Amniotic epithelial cell (primary cell): ENCODE measurements at places on chromosomes 2 and 18.

DNA sequence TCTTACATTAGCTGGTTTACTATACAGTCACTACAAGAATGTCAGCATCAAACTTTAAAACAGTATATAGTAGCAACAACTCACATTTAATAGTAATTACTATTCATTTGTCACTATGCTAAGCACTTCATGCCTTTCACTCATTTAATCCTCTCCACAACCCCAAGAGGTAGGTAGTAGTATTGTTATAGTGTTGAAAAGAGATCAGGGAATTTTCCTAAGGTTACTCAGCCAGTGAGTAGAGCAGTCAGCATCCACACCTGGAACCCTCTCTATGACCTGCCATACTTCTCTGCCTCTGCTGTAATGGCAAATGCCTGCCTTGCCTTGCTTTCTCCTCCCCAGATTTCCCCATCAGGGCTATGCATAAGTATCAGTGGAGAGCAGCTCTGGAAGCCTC, 24.8 kb downstream of the SKOR2 start:
- no peak for DNase-seq

- DNase-seq: no peak
These were observed 171.3 kb downstream of the SMAD7 start for GRCh38 chr18:48779462-48779861.

DNA sequence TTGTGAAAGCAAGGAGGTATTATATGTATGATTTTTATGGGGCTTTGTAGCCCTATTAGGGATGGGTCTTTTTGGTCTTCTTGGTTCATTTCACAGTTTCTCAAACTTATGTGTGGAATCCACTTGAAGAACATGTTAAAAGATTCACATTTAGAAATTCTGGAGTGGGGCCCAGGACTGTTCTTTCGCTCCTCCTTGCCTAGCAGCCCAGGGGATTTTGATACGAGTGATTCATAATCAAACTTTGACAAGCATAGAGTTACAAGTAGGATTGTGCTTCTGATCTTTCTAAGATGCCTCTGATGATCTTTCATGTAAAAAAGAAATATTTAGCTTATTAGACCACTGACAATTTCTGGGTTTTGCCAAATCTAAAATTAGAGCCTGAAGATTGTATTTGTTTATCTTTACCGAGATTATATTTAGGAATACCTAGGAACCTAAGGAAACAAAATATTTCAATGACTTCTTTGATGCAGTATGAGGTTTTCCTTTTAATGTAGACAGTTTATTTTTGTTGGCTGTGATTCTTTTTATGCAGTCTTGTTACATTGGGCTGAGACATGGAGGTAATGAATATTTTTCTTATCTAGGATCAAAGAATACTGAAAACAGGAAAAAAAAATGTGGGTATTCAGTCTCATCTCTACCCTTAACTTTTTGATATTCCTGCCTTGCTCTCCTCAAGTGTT, 324.0 kb downstream of the PARD3B start:
- DNase-seq: no peak

DNA sequence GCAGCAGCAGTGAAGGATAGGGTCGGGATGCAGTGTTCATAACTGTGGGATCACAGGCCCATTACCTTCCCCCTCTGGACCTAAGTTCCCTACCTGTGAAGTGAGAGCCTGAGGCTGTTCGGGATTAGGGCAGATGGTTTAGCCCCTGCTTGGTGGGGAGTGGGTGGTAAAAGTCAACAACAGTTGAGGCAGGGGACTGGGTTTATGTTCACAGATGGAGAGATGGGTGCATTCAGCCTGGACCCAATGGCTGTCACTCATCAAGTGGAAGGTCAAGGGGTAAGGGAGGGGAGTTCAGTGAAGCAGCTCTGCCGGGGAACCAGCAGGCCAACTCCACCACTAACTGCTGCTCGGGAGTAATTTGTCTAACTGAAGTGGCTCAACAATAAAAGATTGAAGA, 180.4 kb downstream of the FAM210A start:
- DNase-seq: no peak

GRCh38 chr2:23114299-23114698, 270.7 kb upstream of the KLHL29 start:
- DNase-seq: no peak

DNA sequence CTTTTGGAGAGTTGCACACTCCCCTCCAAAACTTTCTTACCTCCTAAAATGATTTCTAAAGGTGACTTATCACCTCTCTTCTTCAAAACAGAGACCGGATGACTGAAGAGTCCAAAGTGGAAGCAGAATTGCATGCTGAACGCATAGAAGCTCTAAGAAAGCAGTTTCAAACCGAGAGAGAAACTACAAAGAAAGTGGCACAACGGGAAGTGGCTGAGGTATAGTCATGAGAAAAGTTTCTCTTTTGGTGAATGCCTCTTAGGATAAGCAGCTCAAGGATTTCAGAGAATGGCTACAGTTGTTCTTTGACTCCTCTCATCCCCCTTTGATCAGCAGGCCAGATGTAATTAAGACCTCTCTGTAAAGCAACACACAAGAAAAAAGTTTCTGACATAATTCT, 73.6 kb downstream of the GTF3C3 start:
- DNase-seq: no peak

GRCh38 chr2:217645896-217646295, 356.9 kb downstream of the TNS1 start:
- DNase-seq: no peak

DNA sequence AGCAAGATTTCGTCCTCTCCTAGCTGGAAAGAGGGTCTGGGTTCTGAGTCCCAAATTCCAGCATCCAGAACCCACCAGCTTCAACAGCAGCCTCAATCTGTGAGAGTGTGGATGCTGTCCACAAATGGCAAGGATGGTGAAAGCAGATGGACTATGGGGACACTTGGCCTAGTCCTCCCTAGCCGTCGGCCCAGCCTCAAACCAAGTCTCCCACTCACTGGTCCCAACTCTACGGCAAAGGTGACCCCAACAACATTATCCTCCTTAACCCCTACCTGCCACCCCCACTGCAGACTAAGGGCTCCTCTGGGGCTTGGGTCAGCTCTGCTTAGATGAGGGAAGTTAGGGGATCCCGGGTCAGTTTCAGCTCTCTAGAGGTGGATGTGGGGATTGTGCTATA, 57.3 kb downstream of the TNS1 start:
- DNase-seq: no peak

DNA sequence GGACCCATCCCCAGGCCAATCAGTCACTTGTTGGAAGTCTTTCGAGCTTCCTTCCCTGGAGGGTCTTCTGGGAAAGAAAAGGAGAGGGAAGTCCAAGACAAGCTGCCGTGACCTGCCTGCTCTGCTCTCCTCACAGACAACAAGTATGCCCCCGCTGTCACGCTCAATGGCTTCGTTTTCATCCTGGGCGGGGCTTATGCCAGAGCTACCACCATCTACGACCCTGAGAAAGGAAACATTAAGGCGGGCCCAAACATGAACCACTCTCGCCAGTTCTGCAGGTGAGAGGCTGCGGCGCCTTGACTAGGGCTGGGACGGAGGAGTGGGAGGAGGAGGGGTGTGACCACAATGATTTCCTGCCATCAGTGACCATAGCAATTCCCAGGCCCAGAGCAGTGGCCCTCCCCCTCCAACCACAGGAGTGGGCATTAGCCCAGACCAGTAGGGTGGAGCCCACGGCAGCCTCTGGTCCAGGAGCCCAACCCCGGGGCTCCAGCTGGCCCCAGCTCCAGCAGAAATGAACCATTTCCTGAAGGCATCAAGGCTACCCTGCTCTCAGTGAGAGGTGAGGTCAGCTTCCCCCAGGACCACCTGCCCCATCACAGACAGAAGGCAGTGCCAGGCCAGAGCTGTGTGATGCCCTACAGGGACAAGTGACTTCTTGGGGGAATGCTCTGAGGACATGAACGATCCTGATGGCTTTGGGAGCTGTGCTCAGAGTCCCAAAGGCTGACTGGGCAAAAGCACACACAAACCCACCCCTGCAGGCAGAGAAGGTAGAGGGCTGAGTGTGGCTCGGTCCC, 223.1 kb downstream of the ATAD2B start:
- DNase-seq: no peak

DNA sequence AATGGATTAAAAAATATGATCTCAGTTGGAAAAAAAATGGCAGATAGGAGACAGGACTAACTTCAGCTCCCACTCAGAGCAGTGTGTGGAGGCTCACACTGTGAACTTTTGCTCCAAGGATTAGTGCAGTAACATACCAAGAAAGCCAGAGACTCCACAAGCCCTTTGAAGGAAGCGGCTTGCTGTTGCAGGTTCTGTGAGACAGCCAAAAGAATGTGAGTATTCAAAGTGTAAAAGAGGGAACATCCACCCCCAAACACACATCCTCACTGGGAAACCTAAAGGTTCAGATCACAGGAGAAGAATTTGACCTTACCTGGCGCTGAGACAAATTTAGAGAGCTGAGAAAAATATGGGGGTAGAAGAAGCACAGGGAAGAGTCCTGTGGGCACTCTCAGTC, 77.5 kb downstream of the FAM171B start:
- DNase-seq: peak; percentile 36

DNA sequence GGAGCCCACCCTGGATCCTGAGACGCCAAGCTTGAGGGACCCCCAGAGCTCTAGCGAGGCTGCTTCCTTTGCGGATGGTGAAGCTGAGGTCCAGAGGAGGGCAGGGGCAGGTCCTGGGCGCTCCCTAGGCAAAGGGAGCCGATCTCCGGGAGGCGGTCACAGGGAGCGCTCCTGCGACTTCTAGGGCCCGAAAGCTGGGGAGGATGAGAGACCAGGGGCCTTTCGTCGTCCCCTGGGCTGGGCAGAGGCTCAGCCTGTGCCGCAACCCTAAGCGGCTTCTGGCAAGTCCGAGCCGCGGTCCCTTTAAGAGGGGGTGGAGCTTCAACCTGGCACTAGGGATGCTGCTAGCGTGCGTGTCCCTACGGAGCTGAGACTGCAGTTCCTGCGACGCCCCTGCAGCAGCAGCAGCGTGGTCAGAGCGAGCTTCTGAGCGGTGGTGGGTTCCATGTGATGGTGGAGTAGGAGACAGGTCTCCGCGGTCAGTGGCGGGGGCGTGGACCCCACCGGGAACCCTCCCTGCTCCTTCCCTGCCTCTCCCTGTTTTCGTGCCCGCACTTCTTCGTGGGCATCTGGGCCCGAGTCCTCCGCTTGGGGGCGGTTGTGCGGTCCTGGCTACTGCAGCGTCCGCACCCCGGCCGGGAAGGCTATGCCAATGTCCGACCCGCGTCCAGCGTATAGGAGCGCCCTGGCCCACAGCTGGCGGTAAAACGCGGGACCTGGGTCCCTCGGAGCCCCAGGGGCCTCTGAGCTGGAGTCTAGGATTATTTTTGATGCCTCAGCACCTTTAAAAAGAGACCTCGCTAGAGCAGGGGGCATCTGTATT, 154.6 kb downstream of the CCDC74A start:
- DNase-seq: peak; percentile 89

GRCh38 chr2:165060411-165060810, 105.1 kb upstream of the SLC38A11 start:
- no peak for DNase-seq

DNA sequence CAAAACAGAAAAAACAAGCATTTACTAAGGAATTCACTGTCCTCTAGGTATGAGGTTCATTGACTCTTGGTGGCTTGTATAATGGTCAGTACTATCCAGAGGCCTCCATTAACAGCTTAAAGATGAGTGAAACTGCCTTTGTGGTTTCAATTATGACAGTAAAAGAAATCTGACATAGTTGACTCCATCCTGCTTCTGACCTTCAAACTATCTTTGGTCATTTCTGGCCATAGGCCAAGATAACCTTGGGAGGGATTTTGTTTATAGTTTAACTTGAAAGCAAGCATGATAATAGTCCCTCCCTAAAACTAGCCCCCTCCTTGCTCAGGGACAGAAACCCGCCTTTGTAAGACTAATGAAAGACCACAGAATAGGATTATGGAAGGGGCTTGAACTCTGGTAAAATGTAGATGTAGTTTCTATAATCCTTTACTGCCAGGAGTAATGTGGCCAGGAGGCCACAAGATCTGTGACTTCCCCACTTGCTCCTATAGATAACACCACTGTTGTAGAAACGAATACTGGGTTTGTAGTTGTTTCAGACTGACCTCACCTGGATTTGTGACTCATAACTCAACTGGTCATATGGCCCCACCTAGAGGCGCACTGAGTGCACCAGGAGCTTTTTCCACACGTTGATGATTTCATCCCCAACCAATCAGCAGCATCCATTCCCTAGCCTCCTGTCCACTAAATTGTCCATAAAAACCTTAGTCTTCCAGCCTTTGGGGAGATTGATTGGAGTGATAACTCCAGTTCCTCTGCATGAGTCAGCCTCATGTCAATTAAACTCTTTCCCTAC, 8.6 kb upstream of the PLEKHM3 start:
- peak; percentile 61 for DNase-seq

- no peak for DNase-seq
These were observed 62.6 kb downstream of the ODC1 start for GRCh38 chr2:10385501-10385900.

DNA sequence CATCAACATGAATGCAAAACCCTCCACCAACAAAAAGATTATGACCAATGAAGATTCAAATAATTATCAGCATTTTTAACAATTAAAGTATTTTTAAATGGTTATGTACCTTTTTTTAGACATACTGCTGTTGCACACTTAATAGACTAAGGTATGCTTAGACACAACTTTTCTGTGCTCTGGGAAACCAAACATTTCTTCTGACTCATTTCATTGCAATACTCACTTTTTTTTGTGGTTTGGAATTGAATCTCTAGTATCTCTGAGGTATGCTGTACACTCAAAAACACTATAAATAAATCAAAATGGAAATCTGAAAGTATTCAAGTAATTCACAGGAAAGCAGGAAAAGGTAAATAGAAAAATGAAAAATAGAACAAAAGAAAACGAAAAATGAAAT, 247.9 kb upstream of the POU3F3 start:
- DNase-seq: no peak
